ENCODE measurements at places on chromosomes 11 and 22.

DNA sequence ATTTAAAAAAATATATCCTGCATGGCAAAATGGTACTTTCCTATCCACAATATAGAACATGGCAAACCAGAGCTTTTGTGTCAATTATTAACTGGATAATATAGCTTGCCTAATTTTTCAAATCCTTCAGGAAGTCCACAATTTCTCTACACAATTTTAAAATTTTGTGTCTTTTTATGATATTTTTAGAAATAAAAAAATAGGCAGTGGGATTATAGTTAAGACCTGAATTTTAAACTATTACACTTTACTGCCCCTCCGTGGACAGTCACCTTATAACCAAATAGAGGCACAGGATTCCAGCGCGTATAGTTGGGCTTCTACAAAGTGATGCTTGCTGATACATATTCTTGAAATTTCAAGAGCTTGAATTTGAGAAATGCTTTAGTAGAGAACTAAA lies 2.1 kb upstream of the DMC1 start:
- DNase-seq: no peak

GRCh38 chr11:63508009-63508408 lies 2.1 kb downstream of the LGALS12 start:
- no peak for DNase-seq

- DNase-seq: no peak
Observed at GRCh38 chr22:48456449-48456848, 1371.2 kb downstream of the BRD1 start.

DNA sequence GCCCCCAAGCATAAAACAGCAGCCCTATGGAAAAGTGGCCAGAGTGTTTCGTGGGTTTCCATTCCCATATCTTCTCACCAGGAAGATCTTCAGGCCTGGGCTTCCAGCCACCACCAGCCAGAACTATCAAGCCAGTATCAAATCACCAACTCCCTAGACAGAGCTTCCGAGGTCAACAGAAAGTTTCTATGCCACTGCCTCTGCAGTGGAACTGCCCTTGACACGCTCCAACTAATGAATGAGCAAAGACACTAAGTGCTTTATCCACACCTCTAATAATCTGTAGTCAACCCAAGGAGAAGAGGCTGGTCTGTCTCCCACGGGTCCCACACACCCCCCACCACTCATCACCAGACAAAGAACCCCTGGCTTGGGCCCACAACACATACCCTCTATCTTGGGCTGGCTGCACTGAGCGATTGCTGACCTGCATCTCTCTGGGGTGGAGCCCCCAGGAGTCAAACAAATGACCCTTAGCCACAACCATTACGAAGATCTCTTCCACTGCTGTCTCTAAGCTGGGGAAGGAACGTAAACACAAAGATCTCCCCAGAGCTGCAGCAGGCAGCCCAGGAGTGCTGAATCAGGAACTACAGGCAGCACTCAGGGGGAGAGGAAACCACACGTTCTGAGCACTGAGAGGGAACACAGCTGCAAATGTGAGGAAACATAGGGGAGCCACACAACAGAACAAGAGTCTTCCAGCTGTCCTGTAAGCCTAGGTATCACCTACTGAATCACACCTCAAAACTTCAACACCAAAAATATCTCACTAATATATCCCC lies 9.7 kb downstream of the OR5AN1 start:
- no peak for DNase-seq

- DNase-seq: peak; percentile 40
Observed at GRCh38 chr11:69552951-69553350, 71.5 kb downstream of the LINC01488 start.

DNA sequence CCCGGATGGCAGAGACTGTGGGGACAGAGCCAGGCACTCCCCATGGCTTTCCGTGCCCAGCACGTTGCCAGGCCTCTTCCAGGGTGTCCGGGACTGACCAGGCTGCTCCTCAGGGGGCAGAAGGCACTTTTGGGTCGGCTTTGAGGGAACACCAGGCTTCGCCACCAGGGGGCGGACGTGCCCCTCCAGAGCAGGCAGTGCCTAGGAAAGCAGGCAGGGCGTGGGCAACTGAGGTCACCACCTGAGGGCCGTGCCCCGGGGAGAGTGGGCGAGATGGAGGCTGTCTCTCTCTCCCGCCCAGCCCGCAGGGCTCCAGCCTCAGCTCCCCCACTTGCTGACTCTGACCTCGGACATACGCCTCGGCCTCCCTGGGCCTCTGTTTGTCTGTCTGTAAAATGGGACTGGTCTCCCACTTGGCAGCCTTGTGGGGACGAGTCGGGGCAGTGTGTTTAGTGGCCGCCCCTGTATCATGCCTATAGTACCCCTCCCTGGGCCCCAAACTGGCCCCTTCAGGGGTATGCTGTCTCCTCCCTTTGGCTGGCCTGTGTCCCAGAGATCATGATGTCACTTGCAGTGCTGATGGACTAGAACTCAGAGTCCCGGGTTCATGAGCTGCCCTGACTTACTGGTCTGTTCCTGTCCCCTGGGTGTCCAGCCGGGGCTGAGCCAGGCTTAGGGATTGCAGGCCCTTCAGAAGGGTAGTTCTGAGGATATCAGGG lies 4.4 kb upstream of the PRR5 start:
- DNase-seq: no peak

DNA sequence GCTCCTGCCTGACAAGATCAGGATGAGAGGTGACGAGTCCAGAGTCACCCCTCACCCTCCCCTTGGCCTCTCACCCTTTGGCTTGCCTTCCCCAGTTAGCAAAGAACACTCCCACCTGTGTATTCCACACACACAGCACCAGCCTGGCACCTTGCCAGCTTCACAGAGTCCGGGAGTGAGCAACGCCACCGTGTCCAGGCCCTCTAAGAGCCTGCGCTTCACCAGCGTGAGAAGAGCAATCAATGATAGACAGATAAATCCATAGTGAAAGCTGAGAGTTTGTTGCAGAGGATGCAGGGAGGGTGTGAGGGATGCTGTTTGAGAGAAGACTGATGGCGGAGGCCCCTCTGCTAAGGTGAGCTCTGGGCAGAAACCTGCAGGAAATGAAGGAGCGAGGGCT lies 404.5 kb downstream of the LARGE1 start:
- no peak for DNase-seq

- no peak for DNase-seq
Observed at GRCh38 chr11:117248341-117248740, 15.9 kb downstream of the RNF214 start.

DNA sequence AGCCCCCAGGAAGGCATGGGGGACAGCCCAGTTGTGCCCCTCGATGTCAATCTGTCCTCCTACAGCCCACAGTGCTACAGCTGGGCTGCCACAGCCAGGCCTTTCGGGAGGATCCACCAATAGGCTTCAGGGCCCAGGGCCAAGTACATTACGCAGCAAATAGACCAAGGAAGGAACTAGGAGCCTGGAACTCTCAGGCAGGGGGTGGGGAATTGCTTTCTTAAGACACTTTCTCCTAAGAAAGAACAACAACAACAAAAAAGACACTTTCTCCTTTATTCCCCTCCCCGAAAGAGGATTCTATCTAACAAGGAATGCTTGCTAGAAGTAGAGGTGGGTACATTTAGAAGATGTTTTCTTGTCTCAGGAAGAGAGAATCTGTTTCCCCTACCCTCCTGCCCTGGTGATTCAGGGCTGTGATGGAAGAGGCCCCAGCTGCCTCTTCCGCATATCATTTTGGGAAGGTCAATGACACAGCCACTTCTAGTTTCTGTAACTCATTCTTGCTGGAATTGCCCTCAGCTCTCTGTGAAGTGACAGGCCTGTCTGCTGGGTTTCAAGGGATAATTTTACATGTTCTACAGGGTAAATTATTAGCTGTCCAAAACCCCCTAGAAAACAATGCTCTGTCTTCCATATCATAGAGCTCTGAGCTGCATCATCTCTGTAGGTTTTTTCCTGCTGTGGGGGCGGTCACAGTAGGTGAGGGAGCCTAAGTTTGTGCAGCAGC lies 6.0 kb upstream of the MALAT1 start:
- DNase-seq: peak; percentile 90
